ENCODE measurements at places on chromosomes 12 and 14. TPM values are rescaled to one million over a fixed set of nuclear protein-coding genes. Genes with fewer than 3 reads are reported as not detected.

SDS gene
- total RNA-seq: 0.16 TPM

DPY19L2 gene
- 2.6 TPM for total RNA-seq

HSPB8 gene
- total RNA-seq: 20.4 TPM

PCNX1 gene
- 14.6 TPM for total RNA-seq

SLC11A2 gene
- total RNA-seq: 17.0 TPM

CCDC38 gene
- 0.07 TPM for total RNA-seq

KRT83 gene
- 2.5 TPM for total RNA-seq

GZMB gene
- not detected for total RNA-seq

HOXC10 gene
- 2.6 TPM for total RNA-seq

TMEM63C gene
- 1.0 TPM for total RNA-seq

FAM186B gene
- 0.16 TPM for total RNA-seq

APEX1 gene
- total RNA-seq: 265 TPM

DACT1 gene
- 0.44 TPM for total RNA-seq

GRIN2B gene
- total RNA-seq: 3.9 TPM

TAS2R9 gene
- not detected for total RNA-seq

PAPOLA gene
- total RNA-seq: 96.8 TPM

SLCO1B1 gene
- 0.42 TPM for total RNA-seq

PLEK2 gene
- 28.3 TPM for total RNA-seq

NTN4 gene
- 57.2 TPM for total RNA-seq

RTL1 gene
- total RNA-seq: 0.32 TPM

KRT74 gene
- not detected for total RNA-seq

SMAGP gene
- total RNA-seq: 22.2 TPM

HOXC12 gene
- not detected for total RNA-seq

ACSS3 gene
- total RNA-seq: not detected

NUMB gene
- 41.9 TPM for total RNA-seq

TMEM132C gene
- not detected for total RNA-seq

FOXN4 gene
- total RNA-seq: not detected

TAS2R14 gene
- total RNA-seq: 0.38 TPM

WNT1 gene
- not detected for total RNA-seq

TAS2R42 gene
- not detected for total RNA-seq

PZP gene
- not detected for total RNA-seq

TBC1D30 gene
- total RNA-seq: 1.7 TPM

KIF26A gene
- 2.8 TPM for total RNA-seq

FLRT2 gene
- total RNA-seq: 2.2 TPM

A2M gene
- total RNA-seq: 0.57 TPM

RNASE9 gene
- not detected for total RNA-seq

LBHD2 gene
- not detected for total RNA-seq

LMNTD1 gene
- total RNA-seq: not detected

LRRK2 gene
- total RNA-seq: 2.2 TPM

BEGAIN gene
- total RNA-seq: 11.8 TPM

PLBD2 gene
- 25.9 TPM for total RNA-seq

NELL2 gene
- not detected for total RNA-seq

SOAT2 gene
- 0.23 TPM for total RNA-seq

SMIM41 gene
- total RNA-seq: not detected

Data from A549 treated with RU486 at 1 μM for 4 hours (cell line).